ENCODE measurements at places on chromosomes 3 and 15.

GRCh38 chr3:108806316-108806715 is 16.3 kb upstream of the TRAT1 start:
- no peak for DNase-seq

GRCh38 chr3:13009132-13009945 is 63.9 kb downstream of the IQSEC1 start:
- peak; percentile 14 for DNase-seq

- DNase-seq = no peak
Observed at GRCh38 chr3:99845331-99845730, 27.7 kb downstream of the CMSS1 start.

GRCh38 chr3:101784855-101785613 is 6.0 kb downstream of the NXPE3 start:
- no peak for DNase-seq

GRCh38 chr15:93244696-93245660 is 156.0 kb upstream of the RGMA start:
- no peak for DNase-seq

GRCh38 chr3:76403556-76403955 is 618.2 kb upstream of the ZNF717 start:
- DNase-seq = no peak

GRCh38 chr3:24802614-24803013 is 308.0 kb upstream of the THRB start:
- no peak for DNase-seq

- DNase-seq = no peak
Observed at GRCh38 chr3:194592798-194593752, 40.1 kb downstream of the TMEM44 start.

DNA sequence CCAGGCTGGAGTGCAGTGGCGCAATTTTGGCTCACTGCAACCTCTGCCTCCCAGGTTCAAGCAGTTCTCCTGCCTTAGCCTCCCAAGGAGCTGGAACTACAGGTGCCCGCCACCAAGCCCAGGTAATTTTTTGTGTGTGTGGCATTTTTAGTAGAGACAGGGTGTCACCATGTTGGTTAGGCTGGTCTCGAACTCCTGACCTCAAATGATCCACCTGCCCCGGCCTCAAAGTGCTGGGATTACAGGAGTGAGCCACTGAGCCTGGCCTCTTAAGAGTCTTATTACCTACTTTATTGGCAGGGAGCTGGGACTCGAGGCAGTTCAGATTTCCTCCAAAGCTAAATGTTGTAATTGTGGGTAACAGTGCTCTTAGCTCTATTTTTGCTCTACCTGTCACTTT is 16.4 kb downstream of the PXYLP1 start:
- DNase-seq = no peak

- DNase-seq = no peak
Observed at GRCh38 chr3:143507735-143508580, 340.3 kb downstream of the SLC9A9 start.

DNA sequence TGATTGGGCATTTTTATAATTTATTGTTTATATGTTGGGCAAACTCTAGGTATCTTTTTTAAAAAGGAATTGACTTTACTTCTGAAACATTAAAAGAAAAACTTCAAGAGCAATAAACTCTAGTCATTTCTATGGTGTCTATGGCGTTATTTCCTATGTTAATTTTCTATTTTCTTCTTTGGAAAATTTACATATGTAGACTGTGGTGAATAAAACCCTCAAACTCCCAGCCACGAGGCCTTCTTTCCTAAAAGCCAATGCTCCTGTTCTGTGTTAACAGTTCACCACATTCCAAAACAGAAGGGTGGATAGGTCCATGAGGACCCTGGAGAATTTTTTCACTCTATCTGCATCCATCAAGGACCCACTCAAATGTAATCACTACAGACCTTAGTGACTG is 44.3 kb upstream of the B3GNT5 start:
- DNase-seq = no peak

DNA sequence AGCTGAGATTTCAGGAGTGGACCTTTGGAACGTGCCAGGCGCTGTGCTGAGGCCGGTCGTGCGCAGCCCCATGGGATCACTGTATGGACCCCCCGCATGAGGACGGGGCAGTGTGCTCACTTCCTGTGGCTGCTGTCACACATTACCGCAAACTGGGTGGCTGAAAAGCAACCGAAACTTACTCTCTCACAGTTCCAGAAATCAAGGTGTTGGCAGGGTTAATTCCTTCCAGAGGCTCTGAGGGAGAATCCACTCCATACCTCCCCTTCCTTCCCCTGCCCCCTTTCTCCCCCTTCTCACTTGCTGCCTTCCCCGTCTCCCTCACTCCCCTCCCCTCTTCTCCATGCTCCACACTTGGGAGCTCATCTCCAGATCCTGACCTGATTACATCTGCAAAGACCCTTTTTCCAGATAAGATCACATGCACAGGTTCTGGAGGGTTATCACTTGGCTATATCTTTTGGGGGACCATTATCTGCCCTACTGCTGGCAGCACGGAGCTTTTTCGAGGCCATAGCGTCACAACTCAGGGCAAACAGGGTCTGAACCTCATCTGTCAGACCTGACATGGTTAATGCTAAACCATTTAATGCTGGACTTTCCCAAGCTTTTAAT is 41.2 kb downstream of the KLF13 start:
- no peak for DNase-seq

DNA sequence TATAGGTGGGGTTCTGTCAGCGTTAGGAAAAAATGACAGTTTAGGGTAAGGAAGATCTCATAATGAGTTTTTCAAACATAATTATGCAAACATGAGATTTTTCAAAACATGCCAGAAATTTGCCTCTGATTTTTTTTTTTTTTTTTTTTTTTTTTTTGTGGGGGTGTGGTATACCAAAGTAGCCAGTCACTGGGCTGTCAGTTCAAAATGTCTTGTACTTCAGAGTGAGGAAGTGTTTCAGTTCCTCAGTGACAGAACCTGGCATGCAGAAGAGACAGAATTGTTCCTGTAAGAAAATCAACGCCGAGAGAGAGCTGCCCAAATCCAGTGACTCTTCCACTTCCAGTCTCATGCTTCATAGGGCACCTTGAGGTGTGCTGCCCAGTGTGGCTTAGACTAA is 9.7 kb downstream of the NCBP2 start:
- DNase-seq = no peak

DNA sequence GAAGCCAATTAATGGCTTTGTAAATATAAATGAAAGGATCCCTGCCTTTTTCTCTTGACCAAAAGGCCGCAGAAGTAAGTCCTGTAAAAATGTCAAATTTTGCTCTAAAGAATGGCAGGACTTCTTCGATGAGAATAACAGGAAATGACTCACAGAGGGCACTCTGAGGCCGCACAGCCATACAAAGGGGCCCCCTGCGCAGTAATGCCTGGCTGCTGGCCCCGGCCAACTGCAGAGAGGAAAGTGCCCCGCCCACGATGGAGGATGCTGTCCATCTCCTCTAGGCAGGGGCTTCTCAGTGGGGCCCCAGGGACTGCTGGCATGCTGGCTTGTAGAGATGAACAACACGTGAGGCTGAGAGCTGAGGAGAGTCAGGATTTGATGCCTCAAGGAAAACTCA is 18.1 kb upstream of the SCN10A start:
- DNase-seq = no peak

- no peak for DNase-seq
Observed at GRCh38 chr3:186054792-186055352, 54.0 kb downstream of the ETV5 start.

DNA sequence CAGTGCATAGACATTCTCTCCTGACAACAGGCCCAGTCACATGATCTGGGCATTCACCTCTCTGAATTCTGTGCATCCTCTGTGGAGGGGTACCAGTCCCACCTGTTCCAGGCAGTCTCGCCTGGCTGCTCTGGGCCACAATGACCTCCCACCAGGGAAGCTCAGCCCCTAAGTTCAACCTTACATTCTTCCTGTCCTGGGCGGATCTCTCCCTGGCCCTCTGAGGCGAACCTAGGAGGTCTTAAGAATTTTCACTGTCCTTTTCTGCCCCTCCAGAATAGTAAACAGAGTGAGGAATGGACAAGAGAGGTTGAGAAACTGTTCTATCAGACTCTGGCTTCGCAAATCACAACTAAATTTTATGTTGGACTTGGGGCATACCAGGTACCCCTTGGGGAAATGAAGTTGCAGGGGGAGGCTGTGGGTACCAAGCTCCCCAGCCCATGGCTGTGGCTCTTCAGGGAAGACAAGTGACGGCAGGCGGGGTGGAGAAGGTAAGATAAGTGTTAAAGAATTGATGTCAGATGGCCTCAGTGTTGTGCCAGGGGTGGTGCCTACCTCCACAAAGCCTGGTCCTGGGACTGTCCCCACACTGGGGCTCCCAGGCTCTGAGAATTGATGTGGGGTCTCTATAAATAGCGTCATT is 5.3 kb downstream of the SCN5A start:
- no peak for DNase-seq

DNA sequence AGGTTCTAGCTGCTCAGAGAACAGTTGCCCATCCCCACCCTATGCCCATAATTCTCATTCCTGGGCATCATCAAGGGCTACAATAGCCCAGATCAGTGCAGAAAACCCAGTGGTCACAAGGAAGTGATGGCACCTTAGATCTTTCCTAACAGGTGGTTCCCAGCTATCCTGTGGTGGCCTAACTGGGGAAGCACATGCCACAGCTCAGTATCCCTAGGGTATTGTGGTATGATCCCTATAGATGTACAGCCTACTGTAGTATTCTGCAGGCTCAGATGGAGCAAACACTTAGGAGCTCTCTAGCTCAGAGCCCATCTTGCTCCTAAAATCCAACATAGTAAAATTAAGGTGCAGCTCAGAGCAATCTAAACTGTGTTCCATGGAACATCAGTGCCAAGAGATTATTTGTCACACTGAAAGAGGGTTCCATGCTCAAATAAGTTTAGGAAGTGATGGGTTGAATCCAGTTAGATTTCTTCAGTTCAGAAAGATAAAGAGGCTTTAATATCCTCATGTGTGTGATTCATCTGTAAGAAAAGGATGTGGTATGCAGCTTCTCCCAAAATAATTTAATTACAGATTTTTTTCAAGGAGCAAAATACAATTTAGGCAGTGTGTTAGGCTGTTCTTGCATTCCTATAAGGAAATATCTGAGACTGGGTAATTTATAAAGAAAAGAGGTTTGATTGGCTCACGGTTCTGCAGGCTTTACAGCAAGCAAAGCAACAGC is 4.4 kb downstream of the A4GNT start:
- no peak for DNase-seq

DNA sequence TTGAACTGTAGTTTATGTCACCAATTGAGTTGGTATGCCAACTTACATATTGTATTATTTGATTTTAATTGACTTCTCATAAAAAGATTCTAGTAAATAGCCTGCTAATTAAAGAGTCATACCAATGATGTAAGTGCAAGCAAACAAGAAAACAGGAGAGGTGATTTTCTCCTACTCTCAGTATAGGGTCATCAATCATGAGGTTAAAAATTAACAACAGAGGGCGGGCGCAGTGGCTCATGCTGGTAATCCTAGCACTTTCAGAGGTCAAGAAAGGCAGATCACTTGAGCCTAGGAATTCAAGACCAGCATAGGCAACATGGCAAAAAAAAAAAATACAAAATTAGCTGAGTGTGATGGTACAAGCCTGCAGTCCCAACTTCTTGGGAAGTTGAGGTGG is 108.7 kb downstream of the MYO9A start:
- no peak for DNase-seq

DNA sequence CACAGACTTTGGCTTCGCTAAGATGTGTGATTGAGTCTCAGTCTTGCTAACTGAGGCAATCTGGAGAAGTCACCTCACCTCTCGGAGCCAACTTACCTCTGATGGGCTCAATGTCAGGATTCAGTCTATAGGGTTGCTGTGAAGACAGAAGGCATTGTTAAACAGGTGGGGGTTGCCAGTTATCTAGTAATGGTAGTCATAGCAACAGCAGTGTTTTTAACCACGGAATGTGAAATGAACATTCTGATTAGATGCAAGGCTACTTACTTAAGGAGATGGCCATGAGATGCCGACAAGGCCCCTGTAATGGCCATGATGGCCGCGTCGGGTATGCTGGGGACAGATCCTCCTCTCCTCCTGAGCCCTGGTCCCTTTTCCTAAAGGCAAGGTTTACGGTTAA is 243.1 kb downstream of the GABRG3 start:
- DNase-seq = no peak

- no peak for DNase-seq
Observed at GRCh38 chr3:52090131-52090932, 34.0 kb upstream of the DUSP7 start.

DNA sequence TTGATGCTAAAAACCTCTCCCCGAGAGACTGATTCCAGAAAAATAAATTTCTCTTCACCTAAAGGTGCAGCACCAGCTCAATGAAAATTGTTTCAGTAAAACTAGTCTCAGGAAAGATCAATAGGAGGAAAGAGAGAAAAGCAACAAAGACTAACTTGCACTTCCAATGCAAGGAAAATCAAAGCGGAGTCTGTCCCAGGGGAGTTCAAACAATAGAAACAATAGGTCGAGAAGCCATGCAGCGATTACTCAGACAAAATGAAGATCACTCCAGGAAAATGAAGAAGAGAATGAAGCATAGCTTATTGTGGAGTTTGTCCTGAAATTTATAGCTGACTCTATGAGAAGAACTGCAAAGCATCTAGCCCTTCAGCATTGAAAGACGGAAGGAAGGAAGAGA is 105.1 kb upstream of the FRMD4B start:
- no peak for DNase-seq

DNA sequence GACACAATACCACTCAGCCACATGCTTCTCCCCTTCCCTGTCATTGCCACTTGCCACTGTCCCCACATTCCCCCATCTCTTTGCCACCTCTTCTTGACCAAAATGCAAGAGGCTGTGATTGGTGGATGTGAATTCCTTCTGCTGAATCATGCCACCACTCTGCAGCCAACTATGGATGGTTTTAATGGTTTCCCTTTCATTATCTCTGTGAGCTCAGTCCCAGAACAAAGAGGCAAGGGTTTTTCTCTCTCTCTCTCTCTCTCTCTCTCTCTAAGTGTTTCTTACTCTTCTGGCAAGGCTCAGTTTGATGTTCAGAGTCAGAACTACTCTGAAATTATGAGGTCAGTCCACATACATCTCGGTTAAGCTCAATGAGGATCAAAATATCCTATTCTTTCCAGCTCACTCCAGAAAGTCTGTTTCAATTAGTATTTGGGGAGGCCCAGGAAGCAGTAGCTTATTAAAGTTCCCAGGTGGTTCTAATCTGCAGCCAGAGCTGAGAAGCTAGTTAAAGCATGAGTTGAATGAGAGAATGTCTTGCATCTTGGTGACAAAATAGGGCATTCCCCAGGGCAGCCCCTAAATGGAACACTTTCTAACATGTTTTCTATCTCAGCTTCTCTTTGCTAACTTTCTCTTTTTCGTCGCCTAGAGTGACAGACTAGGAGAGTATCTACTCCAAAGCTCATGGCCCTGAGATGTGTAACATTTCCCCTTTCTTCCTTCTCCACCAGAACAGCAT is 8.5 kb upstream of the ILDR1 start:
- DNase-seq = no peak

All from activated naive CD4-positive, alpha-beta T cell (primary cell).